ENCODE measurements at places on chromosomes 5 and 9.

DNA sequence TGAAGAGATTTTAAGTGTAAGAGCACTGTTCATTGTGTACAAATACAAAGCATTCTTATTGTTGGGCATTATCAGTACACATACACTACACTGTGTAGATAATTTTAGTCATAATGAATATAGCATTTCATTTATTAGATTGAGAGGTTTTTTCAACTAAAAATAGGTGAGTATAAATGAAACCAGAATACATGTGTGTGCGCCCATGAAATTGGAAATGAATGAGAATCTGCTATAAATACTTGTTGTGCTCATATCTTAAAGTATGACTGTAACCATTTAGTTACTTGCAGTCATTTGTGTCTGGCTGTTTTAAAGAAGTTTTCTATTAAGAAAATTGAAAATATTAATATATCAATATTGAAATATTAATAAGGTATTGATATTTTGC, 189.0 kb upstream of the MEF2C start:
- no peak for DNase-seq

GRCh38 chr5:150080696-150081435, 5.5 kb downstream of the CSF1R start:
- DNase-seq: no peak

DNA sequence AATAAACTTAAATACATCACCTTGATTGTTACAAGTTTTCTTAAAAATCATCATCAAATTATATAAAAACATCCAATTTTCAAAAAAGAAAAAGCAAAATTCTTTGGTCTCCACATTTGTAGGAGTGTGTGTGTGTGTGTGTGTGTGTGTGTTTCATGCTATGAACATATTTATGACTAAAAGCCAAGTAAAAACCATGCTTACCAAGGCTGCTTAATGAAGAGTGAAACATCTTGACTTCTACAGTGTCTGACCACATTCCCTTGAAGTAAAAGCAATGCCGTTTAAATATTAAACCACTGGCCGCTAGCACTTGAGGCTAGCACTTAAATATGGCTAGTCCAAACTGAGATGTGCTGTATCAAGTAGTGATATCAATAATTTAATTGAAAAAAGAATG, 549.1 kb upstream of the CCNG1 start:
- no peak for DNase-seq

GRCh38 chr5:111548992-111549649, 36.8 kb upstream of the STARD4 start:
- no peak for DNase-seq

- no peak for DNase-seq
These were observed 416.9 kb downstream of the RAB3C start for GRCh38 chr5:58999804-59000203.

DNA sequence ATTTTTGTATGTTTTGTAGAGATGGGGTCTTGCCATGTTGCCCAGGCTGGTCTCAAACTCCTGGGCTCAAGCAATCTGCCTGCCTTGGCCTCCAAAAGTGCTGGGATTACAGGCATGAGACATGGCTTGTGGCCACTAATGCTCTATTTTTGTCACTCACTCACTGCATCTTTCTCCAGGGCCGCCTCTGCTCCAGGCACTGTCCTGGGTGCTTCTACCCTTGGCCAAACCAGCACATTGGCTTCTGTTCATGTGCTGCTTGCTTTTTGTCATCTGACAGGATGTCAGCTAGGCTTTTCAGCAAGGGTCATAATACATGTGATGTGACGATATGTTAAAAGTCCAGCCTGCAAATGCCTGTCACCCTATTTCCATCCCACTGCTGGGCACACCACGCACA, 3.2 kb downstream of the ODF2 start:
- DNase-seq: no peak

DNA sequence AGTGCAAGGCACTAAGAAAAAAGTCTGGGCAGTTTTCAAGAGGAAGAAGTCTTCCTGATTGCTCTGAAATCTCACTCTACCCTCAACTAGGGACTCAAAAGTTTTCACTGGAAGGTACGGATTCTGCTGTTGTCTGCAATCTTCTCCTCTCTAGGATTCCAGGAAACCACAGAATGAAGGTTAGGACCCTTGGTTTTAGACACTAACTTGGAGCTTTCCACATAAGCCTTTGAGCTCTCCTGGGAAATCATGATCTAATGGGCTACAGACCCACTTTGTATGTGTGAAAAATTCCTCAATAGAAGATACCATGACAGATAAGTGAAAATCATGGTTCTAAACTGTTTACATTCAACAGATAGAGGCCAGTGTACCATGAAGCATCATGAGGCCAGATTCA, 265.1 kb downstream of the PSAT1 start:
- no peak for DNase-seq

DNA sequence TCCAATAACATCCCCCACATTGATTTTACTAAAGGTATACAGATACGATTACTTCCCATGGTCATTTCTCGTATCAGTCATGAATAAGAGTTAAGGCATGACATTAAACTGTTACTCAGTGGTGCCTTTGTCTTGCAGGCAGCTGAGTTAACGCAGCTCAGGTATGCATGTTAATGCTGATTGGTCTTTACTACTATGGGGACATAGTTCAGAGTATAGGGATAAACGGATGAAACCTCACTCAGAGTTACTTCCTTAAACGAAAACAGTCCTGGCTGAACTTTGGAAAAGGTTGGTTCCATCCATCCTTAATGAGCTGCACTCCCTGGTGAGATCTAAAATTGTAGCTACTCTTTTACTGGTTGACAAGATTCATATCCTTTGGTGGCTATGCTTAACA, 87.0 kb downstream of the ACTL7B start:
- no peak for DNase-seq

DNA sequence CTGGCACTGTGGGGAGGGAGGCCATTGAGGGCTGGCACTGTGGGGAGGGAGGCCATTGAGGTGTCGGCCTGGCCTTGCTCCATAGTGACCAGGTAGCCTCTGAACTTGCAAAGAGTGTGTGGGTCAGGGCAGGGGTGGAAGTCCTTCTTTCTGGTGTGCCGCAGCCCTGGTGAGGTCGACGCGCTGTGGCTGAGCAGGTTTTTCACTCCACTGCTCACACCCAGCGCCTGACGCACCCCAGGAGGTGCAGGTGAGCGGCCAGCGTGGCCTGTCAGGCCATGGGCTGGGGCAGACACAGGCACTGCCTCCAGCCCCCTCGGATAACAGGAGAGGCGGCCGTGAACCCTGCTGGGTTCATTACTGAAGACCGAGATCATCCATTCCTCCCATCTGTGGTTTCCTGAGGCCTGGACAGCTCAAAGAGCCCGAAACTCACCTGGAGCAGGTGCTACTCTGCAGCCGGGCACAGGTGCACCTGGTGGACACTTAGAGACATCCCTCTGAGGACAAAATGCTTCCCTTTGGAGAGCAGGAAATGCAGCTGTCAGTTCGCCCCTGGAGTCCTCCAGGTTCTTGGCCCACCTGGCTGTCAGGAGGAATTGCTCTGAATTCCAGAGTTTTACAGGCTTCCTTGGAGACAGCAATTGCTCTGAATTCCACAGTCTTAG, 32.4 kb downstream of the LHX3 start:
- no peak for DNase-seq

GRCh38 chr9:118395415-118395814, 691.2 kb downstream of the TLR4 start:
- DNase-seq: no peak

DNA sequence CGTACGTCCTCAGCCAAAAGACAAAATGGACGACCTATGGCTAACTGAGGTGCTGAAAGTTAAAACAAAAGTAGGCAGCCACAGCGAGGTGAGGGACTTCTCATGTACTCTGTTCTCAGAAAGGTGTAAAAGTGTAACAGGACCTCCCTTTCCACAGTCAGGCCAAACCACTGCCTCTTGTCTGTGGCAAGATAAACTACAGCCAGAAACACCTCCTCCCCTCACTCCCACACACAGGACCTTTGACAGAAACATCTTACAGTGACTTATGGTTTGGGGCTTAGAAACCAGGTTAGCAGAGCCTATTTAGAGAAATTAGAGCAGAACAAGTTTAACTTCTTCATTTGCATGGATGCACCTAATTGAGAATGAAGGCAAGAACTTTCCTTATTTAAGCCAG, 499.1 kb upstream of the GRIN3A start:
- no peak for DNase-seq

- no peak for DNase-seq
These were observed 114.3 kb downstream of the CRB2 start for GRCh38 chr9:123470121-123470782.

- peak; percentile 67 for DNase-seq
These were observed 24.5 kb downstream of the C9orf152 start for GRCh38 chr9:110183208-110184145.

- DNase-seq: peak; percentile 46
These were observed 3.4 kb downstream of the PCDHGC5 start for GRCh38 chr5:141492168-141492885.

DNA sequence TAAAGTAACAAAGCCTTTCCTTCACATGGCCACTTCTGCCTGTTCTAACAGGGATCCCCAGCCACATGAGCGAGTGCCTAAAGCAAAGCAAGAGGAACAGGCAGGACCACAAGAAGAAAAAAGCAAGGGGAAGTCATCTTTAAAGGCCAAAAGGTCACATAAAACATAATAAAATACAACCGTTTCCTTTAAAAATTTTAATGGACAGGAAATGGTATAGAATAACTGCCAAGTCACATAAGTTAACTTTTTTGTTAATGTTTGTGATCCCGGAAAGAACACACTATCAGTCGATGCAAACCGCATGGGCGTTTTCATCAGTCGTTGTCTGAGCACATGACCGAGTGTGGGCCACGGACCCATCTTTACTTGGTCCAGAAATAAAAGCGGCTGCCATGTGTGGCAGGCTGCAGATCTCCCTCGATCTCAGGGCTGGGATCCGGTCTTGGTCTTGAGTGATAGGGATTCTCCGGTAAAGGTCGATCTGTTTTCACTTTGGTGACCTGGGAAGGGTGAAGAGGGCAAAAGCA, 15.6 kb downstream of the NDUFA8 start:
- DNase-seq: no peak

All from germinal center (tissue), 1 donor.